SK-N-DZ (cell line): ENCODE measurements at places on chromosomes 2 and 18.
A peak's percentile ranks its signal among the peaks of the same experiment; 100 is the strongest.

DNA sequence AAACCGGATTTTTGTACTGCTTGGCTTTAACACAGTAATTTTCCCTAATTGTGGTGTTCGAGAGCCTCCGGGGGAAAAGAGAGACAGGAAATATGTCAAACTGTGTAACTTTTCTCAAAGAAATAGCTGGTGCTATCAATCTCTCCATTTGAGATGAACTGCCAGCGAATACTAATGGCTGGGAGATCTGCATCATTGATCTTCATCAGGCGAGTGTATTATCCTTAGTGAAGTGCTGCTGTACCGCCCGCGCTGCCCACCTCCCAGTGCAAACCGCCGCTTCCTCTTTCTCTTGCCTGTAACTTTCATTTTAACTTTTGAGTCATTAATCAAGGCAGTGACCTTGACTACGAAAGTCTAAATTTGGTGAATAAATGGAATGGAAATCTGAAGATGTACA lies 246.1 kb upstream of the ST6GAL2 start:
- no peak for DNase-seq

- DNase-seq, result no peak
Measured at GRCh38 chr18:49371786-49372185, 88.7 kb downstream of the DYM start.

GRCh38 chr2:156189584-156189983 lies 142.9 kb downstream of the NR4A2 start:
- no peak for DNase-seq

DNA sequence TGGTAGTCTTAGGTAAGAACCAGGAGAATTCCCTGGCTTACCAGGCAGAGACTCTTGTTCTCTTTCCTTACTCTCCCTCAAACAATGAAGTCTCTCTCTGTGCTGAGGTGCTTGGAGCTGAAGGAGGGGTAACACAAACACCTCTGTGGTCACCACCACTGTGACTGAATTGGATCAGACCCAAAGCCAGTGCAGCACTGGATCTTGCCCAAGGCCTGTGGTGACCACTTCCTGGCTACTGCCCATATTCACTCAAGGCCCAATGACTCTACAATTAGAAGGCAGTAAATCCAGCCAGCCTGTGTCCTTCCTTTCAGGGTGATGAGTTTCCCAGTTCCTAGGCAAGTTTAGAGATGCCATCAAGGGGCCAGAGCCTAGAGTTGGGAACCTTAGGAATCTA lies 706.8 kb downstream of the SLC4A3 start:
- DNase-seq, result no peak

DNA sequence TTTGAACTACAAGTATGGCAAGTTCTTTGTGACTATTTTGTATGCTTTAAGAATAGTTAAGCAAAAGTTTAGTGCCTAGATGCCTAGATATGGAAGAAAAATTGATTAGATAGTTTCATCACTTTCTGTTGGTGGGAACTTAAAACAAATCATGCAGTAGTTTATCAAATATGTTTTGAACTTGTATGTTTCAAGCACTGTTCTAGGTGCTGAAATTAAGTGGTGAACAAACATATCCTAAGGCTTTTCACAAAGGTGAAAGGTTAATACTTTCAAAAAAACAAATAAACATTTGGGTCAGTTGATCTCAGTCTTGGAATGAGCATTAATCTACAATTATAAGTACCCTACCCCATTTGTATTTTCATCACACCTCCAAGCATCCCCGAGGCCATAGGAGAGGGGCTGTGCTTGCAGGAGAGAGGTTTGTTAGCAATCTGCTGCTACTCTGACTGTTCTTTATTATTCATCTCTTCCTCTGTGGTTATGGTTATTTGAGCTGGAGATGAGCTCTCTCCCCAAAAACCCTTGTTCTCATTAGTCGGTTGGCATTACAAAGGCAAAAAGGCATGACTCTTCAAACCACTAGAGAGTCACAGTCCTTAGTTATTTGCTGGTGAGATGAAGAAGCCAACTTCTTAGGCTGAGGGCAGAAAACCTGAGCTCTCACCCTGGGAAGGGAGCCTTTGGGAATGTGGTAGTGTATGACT lies 103.9 kb upstream of the FHL2 start:
- no peak for DNase-seq

GRCh38 chr2:210188755-210189154 lies 17.5 kb upstream of the KANSL1L start:
- peak; percentile 54 for DNase-seq

- DNase-seq, result no peak
Measured at GRCh38 chr2:39629646-39630045, 36.1 kb upstream of the TMEM178A start.
